ENCODE measurements at places on chromosomes 1 and 21.

DNA sequence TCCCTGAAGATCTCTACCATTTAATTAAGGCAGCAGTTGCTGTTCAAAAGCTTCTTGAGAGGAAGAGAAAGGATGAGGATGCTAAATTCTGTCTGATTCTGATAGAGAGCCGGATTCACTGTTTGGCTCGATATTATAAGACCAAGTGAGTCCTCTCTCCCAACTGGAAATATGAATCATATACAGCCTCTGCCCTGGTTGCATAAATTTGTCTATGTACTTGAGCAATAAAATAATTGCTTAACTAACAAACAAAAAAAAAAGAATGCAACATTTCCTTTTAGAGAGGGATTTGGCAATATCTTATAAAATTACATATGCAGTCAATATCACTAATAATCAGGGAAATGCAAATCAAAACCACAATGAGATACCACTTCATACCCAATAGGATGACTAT is 26.8 kb downstream of the ALDH9A1 start:
- DNase-seq, result no peak

GRCh38 chr21:21111309-21111920 is 113.2 kb downstream of the NCAM2 start:
- no peak for DNase-seq

DNA sequence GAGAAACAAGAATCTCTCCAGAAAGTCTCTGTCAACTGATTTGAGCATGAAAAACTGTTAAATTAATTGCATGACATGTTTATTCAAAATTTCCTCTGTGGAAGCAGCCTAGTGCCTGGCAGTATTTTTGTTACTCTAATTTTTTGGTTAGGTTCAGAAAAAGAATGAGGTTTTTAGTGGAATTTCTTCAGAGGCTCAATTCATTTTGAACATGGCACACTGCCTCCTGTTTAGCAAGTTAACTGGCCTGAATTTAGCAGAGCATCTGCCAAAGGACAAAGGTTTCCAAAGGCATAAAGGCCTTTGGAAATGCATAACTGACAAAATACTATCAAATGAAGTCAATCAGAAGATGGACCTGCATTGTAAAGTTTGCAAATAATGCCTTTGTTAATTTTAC is 1326.5 kb downstream of the PLA2G4A start:
- DNase-seq, result no peak

- DNase-seq, result no peak
These were observed 11.4 kb upstream of the RPTN start for GRCh38 chr1:152170287-152170905.

GRCh38 chr1:76677416-76678405 is 189.6 kb upstream of the ST6GALNAC5 start:
- DNase-seq, result no peak

- no peak for DNase-seq
These were observed 8.8 kb downstream of the PIGR start for GRCh38 chr1:206937425-206937824.

- no peak for DNase-seq
These were observed 10.8 kb upstream of the LSM10 start for GRCh38 chr1:36408479-36408878.

DNA sequence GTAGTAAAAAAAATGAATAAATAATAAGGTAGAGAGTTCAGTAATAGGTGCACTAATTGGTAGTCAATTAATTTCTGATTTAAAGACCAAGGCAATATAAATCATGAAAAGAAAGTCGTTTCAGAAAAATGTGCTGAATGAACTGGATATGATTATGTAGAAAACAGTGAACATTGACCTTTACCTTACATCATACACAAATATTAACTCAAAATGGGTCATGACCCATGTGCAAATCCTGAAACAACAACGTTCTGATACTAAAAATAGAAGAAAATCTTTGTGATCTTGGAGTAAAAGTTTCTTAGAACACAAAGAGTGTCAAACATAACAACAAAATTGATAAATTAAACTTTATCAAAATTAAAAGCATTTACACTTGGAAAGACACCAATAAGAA is 39.1 kb downstream of the COL11A1 start:
- no peak for DNase-seq

DNA sequence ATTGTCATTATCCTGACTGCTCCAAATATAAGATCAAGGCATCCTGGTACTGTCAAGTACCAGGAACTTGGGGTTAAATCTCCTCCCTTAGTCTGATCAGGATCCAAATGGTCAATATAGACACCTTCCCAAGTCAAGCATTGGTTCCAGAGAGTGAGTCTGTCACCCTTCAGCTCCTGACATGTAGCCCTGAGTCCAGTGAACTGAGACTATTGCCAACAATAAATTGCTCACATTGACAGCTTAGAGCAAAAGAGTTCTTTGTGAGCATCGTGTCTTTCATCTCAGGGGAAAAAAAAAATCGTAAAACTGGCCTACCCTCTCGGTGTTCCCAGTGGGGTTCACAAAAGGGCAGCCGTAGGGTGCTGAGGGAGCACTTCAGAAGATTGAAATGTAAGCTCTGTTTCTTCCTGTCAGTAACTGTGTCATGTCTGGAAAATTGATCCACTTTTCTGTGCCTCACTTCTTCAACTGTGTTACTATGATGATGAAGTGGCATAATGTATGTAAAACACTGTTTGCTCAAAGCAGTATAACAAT is 228.5 kb downstream of the KCNH1 start:
- DNase-seq, result no peak

- no peak for DNase-seq
These were observed 6.8 kb upstream of the DPH2 start for GRCh38 chr1:43963006-43963405.

DNA sequence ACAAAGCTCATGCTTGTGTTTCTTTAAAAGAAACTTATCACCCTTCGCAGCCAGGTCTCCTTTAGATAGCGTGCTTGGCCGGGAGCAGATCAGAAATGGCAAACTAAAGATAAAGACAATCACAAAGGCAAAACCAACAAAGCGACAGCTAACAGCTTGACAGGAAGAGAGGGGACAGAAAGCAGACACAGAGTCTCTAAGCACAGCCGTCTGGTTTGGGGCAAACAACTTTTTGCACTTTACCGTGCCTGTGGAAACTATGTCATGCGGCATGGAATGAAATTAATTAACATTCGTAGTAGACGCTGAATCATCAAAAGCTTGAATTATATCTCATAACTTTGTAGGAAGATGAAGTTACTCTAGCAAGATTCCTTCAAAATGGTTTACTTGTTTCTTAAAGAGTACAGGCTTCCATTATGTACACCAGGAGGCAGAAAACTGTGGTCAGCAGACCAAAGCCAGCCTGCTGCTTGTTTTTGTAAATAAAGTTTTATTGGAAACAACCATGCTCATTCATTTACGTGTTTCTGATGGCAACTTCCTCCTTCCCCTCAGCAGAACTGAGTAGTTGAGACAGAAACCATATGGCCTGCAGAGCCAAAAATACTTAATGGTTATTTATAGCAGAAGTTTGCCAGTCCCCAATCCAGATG is 183.2 kb downstream of the KIF26B start:
- DNase-seq, result no peak

- no peak for DNase-seq
These were observed 241.0 kb upstream of the SNX7 start for GRCh38 chr1:98420376-98421084.

- DNase-seq, result no peak
These were observed 33.1 kb upstream of the SELENON start for GRCh38 chr1:25766721-25767436.

- peak; percentile 48 for DNase-seq
These were observed 40.4 kb downstream of the KIAA0040 start for GRCh38 chr1:175152006-175152652.

- no peak for DNase-seq
These were observed 21.0 kb downstream of the MMEL1 start for GRCh38 chr1:2611621-2612437.

- no peak for DNase-seq
These were observed 30.8 kb downstream of the KCNA3 start for GRCh38 chr1:110643879-110644472.

GRCh38 chr1:235997931-235998330 is 67.0 kb downstream of the NID1 start:
- no peak for DNase-seq

DNA sequence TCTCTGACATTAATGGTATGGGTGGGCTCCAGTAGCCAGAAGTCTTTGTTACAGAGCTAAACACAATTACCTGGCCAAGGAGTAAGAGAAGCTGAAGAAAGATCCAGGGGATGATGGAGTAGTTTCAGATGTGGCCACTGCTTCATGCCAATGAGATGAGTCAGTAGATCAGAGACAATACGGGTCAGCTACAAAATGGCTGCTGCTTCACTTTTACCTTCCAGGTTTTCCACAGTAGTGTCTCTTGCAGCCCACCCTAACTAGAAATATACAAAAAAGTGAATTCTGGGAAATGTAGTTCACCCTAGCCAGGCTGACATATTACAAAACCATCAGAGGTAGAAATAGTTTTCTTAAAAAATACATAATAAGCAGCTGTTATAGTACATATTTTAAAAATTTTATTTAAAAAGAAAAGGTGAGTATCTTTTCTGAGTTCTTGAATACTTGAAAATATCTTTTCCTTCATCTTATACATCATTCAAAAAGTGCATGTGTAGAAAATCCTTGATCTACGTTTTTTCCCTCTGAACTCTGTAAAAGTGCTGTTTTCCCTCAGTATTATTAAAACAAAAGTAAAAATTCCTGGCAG is 36.1 kb downstream of the LRIF1 start:
- DNase-seq, result no peak

- DNase-seq, result peak; percentile 67
These were observed 57.6 kb downstream of the ABCA4 start for GRCh38 chr1:94063379-94063778.

DNA sequence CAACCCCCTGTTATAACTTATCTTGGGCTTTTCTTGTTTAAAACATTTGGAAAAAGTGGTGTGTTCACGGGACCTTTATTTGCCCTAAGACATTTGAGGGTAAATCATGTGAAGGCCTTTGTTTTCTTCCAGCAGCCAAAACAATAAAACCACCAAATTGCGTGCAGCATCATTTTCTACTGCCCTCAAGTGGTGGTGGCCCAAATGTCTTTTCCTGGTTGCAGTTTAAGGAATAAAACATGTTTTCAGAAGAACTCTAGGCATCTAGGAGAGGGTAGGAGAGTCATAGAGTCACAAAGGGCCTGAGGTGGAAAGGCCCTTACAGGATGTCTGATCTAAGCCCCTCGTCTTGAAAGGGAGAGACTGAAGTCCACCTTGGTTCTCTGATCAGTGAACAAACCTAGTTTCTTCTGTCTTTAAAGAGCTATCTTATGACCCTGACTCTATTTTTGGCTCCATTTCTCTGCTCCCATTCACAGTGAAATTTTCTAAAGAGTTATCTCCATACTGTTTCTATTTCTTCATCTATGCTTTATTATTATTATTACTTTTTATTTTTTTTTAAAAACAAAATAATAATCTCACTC is 16.0 kb upstream of the EPS15 start:
- DNase-seq, result peak; percentile 17

DNA sequence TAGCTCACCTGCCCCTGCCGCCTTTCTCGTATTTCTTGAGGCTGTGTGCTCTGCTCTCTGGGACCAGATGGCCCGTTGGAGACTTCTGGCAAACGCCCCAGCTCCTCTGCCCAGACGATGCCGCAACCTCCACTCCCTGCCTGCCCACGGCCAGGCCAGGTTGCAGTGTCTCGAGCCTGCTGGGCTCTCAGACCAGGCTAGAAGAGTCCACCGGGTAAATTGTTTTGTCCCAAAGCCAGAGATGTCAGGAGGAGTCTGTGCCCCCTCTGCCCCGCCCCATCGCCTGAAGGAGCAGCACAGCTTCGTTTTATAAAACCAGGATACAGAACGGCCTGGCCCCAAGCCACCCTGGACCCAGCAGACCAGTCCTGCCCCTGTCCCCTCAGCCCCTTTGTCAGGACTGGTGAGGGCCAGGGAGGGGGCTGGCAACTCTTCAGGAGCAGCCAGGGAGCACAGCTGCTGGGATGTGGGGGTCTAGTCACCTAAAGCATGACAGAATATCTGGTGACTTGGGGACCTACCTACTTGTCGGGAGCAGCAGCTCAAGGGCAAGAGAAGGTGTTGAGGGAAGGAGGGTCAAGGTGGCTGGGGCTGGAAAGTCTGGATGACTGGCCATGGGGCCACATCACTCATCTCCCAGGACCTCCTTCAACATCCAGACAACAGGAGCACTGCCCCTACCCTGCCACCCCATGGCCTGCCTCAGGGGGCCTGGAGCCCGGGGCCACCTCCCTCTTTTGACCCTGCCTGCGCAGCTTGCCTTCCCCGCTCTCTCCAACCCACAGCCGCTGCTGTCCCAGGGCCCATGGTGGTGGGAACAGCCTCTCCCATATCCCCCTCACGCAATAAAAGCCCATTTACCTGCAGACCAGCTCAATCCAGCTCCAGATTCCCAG is 33.9 kb upstream of the LBR start:
- DNase-seq, result no peak

- DNase-seq, result no peak
These were observed 4.5 kb downstream of the SDCCAG8 start for GRCh38 chr1:243260221-243260880.

GRCh38 chr1:10682449-10683309 is 113.8 kb downstream of the CASZ1 start:
- DNase-seq, result peak; percentile 20

DNA sequence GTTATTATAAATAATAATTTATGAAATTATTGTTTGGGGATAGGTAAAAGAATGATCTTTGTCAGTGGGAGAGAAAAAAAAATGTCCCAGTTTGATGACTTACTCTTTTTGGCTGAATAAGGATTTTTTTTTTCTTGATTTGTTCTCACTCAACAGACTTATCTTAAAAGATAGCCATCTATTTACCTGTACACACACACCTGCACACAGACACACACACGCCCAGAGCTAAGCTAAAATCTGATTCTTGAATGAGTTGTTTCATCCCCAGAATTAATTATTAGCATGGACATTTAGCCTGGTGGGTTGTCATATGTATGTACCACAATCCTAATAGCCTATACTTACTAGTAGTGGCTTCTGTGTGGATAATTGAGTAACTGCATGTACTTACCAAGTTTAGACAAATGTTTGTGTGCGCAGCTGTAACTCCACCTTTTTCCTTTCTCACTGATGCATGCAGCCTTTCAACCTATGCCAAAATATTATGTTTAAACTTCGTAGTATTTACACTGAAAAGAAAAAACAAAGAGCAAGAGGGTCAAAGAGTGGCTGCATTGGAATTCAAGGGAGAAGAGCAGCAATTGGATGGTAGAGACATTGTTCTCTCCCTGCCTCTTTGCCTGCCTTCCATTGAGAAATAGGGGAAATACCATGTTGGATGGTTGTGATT is 174.3 kb downstream of the ADGRL2 start:
- DNase-seq, result no peak

- DNase-seq, result no peak
These were observed 102.1 kb downstream of the XCL2 start for GRCh38 chr1:168441745-168442144.

DNA sequence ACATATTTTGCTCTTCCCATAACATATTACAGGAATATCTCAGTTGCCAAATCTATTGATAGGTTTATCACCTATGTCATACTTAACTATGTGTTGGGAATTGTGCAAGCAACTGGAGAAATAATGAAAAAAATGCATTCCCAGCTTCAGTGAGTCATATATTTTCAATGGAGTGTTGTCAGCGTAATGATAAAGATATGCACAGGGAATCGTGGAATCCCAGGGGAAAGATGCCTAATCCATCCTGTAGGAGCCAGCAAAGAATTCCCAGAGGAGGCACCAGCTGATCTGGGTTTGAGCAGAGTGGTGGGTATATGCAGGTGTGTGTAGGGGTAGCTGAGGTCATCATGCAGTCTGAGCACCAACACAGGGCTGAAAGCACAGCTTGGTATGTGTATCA is 213.3 kb upstream of the DAB1 start:
- no peak for DNase-seq
